Stromal cell of bone marrow (primary cell): ENCODE measurements at places on chromosomes 7 and 10.

GRCh38 chr7:130492523-130493274 lies 814 bp downstream of the MEST start:
- DNase-seq = no peak

DNA sequence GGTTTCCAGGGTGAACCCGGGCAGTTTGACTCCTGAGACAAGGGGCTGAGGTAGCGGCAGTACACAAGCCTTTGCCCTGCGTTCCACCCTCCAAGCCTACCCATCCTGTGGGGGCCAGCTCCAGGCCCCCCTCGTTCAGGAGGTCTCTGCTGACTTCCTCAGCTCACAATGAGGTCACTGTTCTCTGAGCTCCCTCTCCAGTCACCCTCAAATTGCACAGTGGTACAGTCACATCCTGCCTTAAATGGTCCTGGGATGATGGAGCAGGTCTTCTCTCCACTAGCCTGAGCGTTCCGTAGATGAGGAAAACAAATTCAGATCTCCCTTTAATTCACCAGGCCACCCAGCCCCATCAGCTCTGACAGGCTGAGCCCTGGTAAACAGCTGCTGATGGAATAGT lies 90.2 kb downstream of the SH3PXD2A start:
- no peak for DNase-seq

GRCh38 chr10:43137717-43138020 lies 576 bp upstream of the CSGALNACT2 start:
- DNase-seq = no peak

GRCh38 chr7:108322925-108323832 lies 133.1 kb downstream of the NRCAM start:
- no peak for DNase-seq

GRCh38 chr10:66349726-66350125 lies 576.1 kb upstream of the LRRTM3 start:
- no peak for DNase-seq

- no peak for DNase-seq
Observed at GRCh38 chr10:12353399-12354242, 4.3 kb downstream of the CAMK1D start.

DNA sequence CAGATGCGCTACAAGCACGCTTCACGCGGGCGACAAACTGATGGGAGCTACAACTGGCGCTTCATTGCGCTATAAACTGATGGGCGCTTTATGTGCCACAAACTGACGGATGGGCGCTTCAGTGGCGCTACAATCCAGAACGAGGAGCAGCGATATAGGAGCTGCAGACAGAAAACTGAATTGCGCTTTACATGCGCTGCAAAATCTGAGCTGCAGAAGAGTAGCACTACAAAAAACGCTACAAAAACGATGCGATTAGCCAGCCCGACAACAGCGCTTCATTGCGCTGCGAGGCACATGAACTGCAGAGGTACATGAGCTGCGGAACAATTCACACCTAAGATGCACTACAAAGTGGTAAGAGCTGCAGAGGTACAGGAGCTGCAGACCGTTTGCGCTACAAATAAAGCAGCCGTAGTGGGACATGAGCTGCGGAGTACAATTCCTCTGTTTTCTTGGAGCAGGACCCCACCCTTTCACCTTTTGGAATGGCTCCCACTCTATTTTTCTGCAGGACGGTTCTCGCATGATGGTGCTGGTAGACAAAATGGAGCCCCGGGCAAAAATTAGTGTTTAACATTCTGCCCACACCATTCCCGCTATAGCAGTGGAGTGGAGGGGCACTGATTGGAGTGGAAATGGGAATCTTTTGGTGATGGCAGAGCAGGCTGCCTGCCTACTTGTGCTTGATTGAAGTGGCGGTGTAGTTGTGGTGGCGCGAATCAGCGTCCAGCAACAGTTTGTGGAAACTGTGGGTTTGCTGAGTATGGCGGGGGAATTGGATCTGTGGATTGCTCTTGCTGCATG lies 1.2 kb upstream of the SGCE start:
- no peak for DNase-seq

GRCh38 chr7:144473908-144474307 lies 70.4 kb upstream of the NOBOX start:
- DNase-seq = no peak

GRCh38 chr7:64494912-64495461 lies 67.9 kb downstream of the ZNF680 start:
- DNase-seq = no peak

GRCh38 chr10:114618722-114619121 lies 39.4 kb downstream of the ABLIM1 start:
- no peak for DNase-seq

DNA sequence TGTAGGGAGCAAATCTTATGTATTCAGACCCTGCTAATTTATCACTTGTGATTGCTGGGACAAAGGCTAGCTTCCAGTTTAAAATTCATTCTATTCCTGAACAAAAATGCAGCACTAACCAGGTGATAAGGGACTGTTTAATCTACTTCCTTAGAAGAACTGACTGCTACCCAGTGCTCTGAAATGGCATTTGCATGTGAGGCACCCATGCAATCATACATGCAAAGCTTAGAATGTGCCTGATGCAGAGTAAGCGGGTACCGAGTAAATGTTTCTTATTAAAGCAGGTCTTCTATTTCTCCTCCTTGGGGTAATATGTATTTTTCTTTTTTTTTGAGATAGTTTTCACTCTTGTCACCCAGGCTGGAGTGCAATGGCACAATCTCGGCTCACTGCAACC lies 54.5 kb downstream of the NEURL1 start:
- no peak for DNase-seq

- DNase-seq = peak; percentile 58
Observed at GRCh38 chr10:58755677-58756076, 243.0 kb downstream of the BICC1 start.

GRCh38 chr10:88793712-88794299 lies 8.7 kb upstream of the LIPM start:
- peak; percentile 64 for DNase-seq

DNA sequence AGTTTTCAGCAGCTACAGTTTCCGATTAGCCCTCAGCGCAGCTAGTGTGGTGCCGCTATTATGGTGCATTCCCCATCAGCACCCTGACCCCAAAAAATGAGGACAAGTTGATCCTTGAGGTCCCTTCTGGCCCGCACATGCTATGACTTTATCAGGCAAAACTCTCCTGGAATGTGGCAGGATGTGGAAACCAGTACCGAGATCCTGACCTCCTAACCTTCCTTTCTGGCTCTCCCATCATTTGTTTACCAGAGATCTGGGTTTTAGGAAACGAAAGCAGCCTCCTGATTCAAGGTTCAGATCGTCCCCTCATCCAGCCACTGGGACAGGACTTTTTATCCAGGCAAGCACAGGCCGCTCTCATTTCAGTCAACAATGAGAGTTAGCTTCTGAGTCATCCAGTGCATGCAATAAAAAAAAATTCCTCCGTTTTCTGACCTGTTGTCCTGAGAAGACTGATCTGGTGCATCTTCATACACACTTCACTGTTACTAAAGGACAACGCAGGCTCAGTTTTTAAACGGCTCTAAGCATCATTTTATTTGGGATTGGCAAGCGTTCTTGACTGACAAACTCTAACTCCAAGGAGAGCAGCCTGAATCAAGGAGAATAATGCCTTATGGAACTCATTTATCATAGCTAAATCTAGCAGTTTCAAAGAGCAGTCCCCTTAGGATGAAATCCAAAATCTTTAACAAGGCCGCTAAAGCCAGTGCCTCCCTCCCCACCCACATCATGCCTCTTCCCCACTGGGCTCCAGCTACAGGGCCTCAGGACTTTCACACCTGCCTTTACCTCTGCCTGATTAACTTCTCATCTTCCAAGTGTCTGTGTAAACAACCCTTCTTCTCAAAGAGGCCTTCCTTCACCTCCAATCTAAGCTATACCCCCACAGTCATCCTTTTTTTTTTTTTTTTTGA lies 17.1 kb downstream of the PDLIM1 start:
- DNase-seq = no peak

DNA sequence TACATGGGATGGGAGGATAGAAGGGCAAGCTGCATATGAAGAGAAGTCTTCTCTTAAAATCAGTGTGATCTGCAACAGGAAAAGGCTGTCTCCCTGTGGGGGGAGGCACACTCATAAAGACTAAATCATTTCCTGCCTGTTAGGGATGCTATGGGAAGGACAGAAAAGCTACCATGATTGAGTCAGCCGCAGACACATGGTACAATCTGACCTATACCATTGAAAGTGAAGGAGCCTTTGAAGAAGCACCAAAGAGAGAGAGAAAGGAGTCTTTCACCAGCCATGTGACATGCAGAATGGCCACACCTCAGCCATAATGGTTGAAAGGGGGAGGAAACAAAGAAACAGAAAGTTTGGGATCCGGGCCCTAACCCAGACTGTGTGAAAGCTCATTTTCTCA lies 29.1 kb downstream of the NUDCD3 start:
- DNase-seq = no peak

DNA sequence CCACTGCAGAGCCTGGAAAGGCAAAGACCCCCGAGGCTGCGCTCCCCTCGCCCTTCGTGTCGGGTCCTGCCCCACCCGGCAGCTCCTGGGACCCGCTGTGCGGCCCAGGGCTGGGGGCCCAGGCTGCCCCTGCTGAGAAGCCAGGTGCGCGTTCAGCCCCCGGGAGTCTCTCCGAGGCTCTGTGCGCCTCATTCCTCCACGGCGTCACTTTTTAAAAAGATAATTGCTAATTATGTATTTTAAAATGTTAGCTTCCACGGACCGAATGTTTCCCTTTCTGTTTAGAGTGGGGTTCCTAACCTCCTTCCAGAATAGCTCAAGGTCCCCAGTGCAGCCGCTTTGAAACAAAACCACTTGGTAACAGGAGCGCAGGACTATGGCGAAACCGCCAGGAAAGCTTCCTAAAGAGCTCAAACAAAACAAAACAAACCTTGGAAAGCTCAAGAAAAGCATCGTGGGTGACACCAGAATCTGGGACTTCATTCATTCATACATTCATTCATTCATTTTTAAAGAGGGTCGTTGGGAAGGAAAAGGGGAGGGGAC lies 45.6 kb downstream of the PDIA4 start:
- DNase-seq = no peak

- no peak for DNase-seq
Observed at GRCh38 chr7:151056666-151057505, 811 bp downstream of the CDK5 start.

DNA sequence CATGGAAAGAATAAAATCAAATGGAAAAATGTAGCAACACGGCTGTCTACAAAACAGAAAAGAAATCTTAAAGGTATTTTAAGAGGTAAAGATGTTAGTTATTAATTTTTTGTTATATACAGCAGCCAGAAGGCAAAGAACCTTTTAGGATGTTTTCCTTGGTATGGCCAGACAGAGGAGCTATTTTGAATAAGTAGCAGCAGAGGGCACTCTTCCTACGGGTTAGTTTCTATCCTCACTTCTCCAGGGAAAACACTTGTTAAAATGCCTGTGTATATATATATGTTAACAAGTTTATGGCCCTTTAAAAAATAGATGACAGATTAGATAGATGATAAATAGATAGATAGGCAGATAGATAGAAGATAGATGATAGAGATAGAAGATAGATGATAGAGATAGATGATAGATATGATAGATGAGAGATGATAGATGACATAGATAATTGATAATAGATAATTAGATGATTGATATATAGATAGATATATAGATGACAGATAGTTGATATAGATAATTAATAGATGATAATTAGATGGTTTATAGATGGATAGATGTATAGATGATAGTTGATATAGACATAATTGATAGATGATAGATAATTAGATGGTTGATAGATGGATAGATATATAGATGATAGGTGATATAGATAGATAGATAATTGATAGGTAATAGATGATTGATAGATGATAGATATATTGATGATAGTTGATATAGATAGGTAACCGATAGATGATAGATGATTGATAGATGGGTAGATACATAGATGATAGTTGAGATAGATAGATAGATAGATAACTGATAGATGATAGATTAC lies 57.8 kb upstream of the WIPF3 start:
- DNase-seq = peak; percentile 19
